Stimulated activated CD4-positive, alpha-beta T cell treated with anti-CD3 and anti-CD28 coated beads, Interleukin-1b, Interleukin-23, amount 100 ng/mL, for 24 hours (primary cell): ENCODE measurements at places on chromosomes 3 and 15.

DNA sequence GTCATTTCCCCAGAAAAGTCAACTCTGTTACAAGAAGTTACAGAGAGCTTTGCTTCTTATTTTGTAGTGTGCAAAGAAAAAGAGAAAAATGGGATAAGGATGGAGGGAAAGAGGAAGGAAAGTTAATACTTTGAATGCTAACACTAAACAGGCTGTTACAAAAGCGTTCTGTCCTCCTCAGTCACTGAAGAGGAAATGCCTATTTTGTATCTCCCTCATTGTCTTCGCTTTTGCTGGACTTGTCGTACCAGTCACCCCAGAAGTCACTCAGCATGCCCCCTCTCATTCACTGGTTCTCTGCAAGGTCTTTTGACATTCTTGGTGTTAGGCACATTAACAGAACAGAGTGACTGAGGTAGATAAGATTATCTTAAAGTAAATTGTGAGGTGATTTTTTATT lies 129.6 kb downstream of the ALCAM start:
- no peak for DNase-seq

DNA sequence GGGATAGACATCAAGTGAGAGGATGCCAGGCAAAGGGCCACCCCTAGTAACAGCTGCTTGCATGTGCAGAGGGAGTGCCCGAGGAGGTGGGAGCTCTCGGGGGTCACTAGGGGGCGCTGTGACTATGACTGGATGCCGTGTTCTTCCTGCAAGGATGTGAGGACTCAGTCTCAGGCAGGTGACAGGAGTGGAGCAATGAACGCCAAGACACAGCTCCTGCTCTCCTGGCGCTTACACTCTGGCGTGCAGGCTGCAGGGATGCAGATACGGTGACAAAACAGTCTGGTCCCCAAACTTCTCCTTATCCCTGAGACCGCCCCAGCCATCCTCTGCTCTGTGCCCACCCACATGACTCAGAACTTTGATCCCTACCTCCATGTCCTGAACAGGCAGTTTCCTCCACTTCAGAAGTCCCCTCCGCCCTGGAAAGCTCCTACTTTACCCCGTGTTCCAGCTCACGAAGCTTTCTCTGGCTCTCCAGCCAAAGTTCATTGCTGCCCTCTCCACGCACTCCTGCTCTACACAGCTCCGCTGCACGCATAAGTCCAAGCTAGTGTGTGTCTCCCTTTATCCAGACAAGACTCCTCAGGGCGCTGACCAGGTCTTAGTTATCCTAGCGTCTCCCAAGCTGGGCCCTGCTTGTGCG lies 14.7 kb downstream of the RHOV start:
- peak; percentile 91 for DNase-seq

DNA sequence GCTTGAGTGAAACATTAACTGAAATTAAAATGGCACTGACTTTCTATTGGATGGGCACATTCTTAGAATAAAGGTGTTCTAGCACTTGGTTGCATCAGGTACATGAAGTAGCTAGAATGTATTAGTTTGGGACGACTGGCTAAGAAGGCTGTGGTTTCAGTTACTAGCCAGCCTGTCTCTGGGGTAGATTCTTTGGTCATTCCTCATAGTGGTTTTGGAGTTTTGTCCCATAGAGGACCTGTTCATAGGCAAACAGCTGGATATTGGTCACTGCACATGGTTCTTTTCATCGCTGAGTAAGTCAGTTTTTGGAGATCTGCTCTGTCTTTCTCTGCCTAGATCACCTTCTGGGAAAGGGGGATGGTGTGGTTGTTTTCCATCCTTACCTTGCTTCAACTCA lies 55.3 kb downstream of the ADAMTSL3 start:
- DNase-seq, result no peak

GRCh38 chr3:14431452-14431916 lies 29.1 kb downstream of the SLC6A6 start:
- no peak for DNase-seq
